Activated CD4-positive, alpha-beta T cell treated with anti-CD3 and anti-CD28 coated beads, Interleukin-2, amount 10 ng/mL, durations not matched to agents 24 days and 14 days (primary cell): ENCODE measurements at places on chromosomes 7 and 10. TPM values are rescaled to one million over a fixed set of nuclear protein-coding genes. Genes with fewer than 3 reads are reported as not detected.

GRCh38 chr10:15859509-15859905, 800 bp downstream of the MINDY3 start:
- peaks cover 13% of the 10 kb centered on the region for H3K36me3 ChIP-seq
- peaks cover 11% of the 10 kb centered on the region for H3K27me3 ChIP-seq
- H3K27ac ChIP-seq = peak overlapping the region; percentile 93
- H3K4me3 ChIP-seq = peak overlapping the region; percentile 92

DNA sequence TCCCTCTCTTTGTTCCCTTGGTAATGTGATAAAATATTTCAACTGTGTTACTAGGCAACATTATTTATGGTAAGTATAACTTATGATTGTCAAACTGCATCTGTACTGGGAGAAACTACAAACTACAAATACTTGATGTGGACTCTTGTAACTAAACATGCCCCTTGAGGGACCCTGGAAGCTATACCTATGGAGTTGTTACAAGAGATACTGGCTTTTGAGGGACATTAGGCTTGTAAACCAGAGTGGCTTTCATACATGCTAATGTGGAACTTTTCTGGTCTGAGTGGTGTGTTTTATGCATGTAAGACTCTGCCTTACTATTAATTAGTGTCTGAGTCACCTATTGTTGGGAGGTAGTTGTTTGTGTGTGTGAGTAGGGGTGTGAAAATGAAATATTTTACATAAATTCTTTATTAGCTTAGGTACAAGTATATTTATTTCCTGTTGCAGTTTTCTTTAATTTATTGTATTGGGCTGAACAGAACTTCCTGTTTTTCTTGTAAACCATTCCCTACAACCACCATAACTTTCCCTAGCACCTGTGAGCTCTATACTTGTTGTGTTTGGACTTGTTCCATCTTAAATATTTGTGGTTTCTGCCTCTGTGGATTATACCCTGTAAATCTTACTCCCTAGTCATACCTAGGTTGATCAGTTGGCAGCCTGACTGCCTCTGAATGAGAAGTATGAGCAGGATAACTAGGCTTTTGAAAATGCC, 49.8 kb downstream of the STK31 start:
- H3K27ac ChIP-seq = no peak overlapping the region
- no peaks in the 10 kb centered on the region for H3K36me3 ChIP-seq
- DNase-seq = no peak
- peaks cover 4% of the 10 kb centered on the region for H3K27me3 ChIP-seq
- peaks cover 2% of the 10 kb centered on the region for H3K4me1 ChIP-seq

- H3K27ac ChIP-seq = no peak overlapping the region
- no peaks in the 10 kb centered on the region for H3K36me3 ChIP-seq
- no peaks in the 10 kb centered on the region for H3K4me1 ChIP-seq
- peaks cover 2% of the 10 kb centered on the region for H3K27me3 ChIP-seq
- DNase-seq = peak; percentile 77
Measured at GRCh38 chr7:114026486-114027089, 107.8 kb upstream of the PPP1R3A start.

GRCh38 chr7:26863518-26864308, 677 bp downstream of the SKAP2 start:
- H3K4me1 ChIP-seq = peaks cover 16% of the 10 kb centered on the region
- H3K27me3 ChIP-seq = peaks cover 43% of the 10 kb centered on the region
- peak overlapping the region; percentile 73 for H3K27ac ChIP-seq
- peaks cover 2% of the 10 kb centered on the region for H3K36me3 ChIP-seq
- H3K4me3 ChIP-seq = peak overlapping the region; percentile 93

GRCh38 chr10:126400641-126401040, 12.4 kb upstream of the ADAM12 start:
- H3K4me1 ChIP-seq = no peaks in the 10 kb centered on the region
- no peaks in the 10 kb centered on the region for H3K36me3 ChIP-seq
- no peak overlapping the region for H3K27ac ChIP-seq
- no peaks in the 10 kb centered on the region for H3K27me3 ChIP-seq

DNA sequence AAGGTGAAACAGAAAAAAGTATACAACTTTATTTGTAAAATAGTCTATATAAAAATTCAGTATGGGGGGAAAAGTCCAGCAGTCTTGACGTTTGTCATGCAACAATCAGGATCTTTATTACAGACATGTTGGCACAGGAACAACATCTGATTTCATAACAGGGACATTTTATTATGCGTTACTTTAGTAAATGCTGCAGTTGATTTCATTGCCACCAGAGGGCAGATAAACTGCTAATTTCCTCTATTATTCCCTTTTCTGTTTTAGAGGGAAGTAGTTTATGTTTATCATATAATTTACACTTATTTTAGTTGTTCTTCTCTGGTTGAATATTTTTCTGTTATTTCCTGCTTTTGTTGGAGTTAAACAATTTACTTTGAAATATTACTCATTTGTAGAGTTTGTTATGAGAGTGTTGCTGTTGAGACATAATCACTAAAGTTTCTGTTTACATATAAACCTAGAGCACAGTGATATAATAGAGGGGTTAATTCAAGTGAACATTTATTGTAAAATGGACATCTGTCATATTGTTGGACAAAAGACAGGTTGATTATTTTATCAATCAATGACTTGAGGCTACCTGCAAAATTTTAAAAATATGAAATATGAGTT, 3.3 kb downstream of the PLXDC2 start:
- no peak overlapping the region for H3K27ac ChIP-seq
- DNase-seq = no peak
- H3K36me3 ChIP-seq = no peaks in the 10 kb centered on the region
- no peak overlapping the region for H3K4me3 ChIP-seq
- H3K4me1 ChIP-seq = no peaks in the 10 kb centered on the region

The KCNH2 gene
- total RNA-seq = 0.36 and 0.37 TPM in 2 replicates

DNA sequence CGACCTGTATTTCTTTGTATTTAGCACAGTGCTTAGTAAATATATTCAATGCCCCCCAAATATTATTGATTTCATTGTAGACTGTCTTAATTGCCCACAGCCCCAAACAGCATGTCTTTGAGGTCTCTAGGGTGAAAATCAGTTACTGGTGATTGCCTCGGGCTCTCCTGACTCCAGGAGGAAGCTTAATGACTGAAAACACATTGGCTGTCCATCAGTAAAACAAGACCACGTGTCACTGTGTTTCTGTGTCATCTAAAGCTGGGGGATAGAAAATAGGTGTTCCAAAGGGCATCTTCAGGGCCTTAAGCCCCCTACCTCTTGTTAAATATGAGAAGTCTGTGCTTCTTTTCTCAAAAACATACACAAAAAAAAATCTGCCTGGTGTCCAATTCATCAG, 67.9 kb downstream of the CACNA2D1 start:
- no peaks in the 10 kb centered on the region for H3K27me3 ChIP-seq
- H3K27ac ChIP-seq = no peak overlapping the region
- no peak for DNase-seq
- H3K36me3 ChIP-seq = no peaks in the 10 kb centered on the region

DNA sequence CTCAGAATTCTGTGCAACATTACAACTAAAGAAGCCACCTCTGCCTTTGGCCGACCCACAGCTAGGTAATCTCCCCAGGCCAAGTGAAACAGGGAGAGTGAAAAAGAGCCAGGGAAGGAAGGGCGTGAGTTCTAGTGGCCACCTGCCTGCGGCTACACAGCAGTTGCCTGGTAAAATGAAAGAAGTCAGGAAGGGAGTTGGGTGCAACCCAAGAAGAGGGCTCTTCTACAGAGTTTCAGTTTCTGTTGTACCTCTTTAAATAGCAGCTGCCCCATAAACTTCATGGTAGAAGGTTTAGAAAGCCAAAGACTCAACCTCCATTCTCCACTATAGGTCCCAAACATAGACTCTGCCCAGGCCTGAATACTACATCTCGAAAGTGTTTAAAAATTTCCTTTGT, 76.2 kb upstream of the TMEM168 start:
- H3K27ac ChIP-seq = no peak overlapping the region
- peaks cover 7% of the 10 kb centered on the region for H3K4me1 ChIP-seq
- H3K27me3 ChIP-seq = no peaks in the 10 kb centered on the region
- H3K36me3 ChIP-seq = no peaks in the 10 kb centered on the region
- DNase-seq = peak; percentile 59

- H3K4me1 ChIP-seq = peaks cover 25% of the 10 kb centered on the region
- H3K27ac ChIP-seq = peak overlapping the region; percentile 97
- DNase-seq = no peak
- H3K4me3 ChIP-seq = peak overlapping the region; percentile 87
- H3K36me3 ChIP-seq = peaks cover 15% of the 10 kb centered on the region
Measured at GRCh38 chr7:74093671-74094223, 10.1 kb downstream of the LIMK1 start.

GRCh38 chr7:112372101-112372500, 78.2 kb upstream of the IFRD1 start:
- no peak overlapping the region for H3K27ac ChIP-seq
- no peak for DNase-seq
- no peaks in the 10 kb centered on the region for H3K27me3 ChIP-seq
- H3K36me3 ChIP-seq = no peaks in the 10 kb centered on the region
- H3K4me1 ChIP-seq = no peaks in the 10 kb centered on the region

GRCh38 chr7:41199136-41199535, 503.8 kb downstream of the INHBA start:
- DNase-seq = no peak
- H3K27me3 ChIP-seq = no peaks in the 10 kb centered on the region
- H3K4me3 ChIP-seq = no peak overlapping the region
- H3K27ac ChIP-seq = no peak overlapping the region
- no peaks in the 10 kb centered on the region for H3K4me1 ChIP-seq
- H3K36me3 ChIP-seq = no peaks in the 10 kb centered on the region

The SPDYE2B gene
- total RNA-seq = not detected in 2 replicates

- no peaks in the 10 kb centered on the region for H3K36me3 ChIP-seq
- H3K4me1 ChIP-seq = no peaks in the 10 kb centered on the region
- no peak overlapping the region for H3K27ac ChIP-seq
- no peak overlapping the region for H3K4me3 ChIP-seq
Measured at GRCh38 chr7:103915680-103916357, 73.6 kb downstream of the RELN start.

- no peak overlapping the region for H3K27ac ChIP-seq
- H3K36me3 ChIP-seq = peaks cover 6% of the 10 kb centered on the region
- H3K4me1 ChIP-seq = no peaks in the 10 kb centered on the region
- no peaks in the 10 kb centered on the region for H3K27me3 ChIP-seq
- no peak for DNase-seq
Measured at GRCh38 chr7:133629701-133630100, 376.8 kb downstream of the EXOC4 start.

GRCh38 chr7:16711730-16712129, 41.8 kb upstream of the TSPAN13 start:
- H3K36me3 ChIP-seq = peaks cover 23% of the 10 kb centered on the region
- H3K4me1 ChIP-seq = peaks cover 8% of the 10 kb centered on the region
- no peak overlapping the region for H3K27ac ChIP-seq
- no peak for DNase-seq
- no peak overlapping the region for H3K4me3 ChIP-seq

- H3K27ac ChIP-seq = peak overlapping the region; percentile 75
- H3K36me3 ChIP-seq = peaks cover 47% of the 10 kb centered on the region
- no peak overlapping the region for H3K4me3 ChIP-seq
- no peaks in the 10 kb centered on the region for H3K27me3 ChIP-seq
- DNase-seq = no peak
Measured at GRCh38 chr7:157358041-157358752, 21.4 kb downstream of the DNAJB6 start.

DNA sequence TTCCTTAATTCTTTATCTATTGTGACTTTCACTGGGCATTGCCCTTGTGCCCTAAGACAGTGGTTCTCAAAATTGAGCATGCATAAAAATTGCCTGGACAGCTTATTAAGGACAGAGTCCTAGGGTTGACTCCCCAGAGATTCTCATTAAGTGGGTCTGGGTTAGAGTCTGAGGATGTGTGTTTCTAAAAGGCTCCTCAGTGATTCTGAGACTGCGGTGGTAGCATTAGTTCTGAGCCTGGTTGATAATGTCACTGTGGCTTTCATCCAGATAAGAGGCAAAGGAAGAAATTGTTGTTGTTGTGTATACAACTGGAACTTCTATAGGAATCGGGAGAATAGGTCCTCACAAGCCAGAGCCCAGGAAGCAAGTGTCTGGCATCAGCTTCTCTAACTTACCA, 1.3 kb downstream of the IFIT2 start:
- H3K27ac ChIP-seq = no peak overlapping the region
- peak overlapping the region; percentile 85 for H3K4me3 ChIP-seq
- H3K36me3 ChIP-seq = peaks cover 27% of the 10 kb centered on the region
- no peak for DNase-seq
- peaks cover 10% of the 10 kb centered on the region for H3K27me3 ChIP-seq

DNA sequence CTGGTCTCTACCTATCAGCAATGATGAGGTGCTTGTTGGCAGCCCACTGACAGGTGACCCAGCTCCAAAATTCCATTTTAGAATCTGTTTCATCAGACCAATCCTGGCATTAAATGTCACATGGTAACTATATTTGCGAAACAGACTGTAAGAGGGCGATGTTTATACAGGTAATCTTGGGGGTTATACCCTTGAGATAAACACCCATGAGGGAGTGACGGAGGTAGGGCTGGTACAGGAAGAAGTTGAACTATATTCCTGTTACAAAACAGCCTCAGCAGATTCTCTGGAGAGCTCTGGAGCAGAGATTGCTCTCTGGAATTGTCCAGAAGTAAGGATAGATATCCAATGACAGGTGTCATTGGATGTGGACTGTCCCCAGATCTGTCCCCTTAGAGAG, 444.8 kb upstream of the DPP6 start:
- no peak overlapping the region for H3K27ac ChIP-seq
- no peaks in the 10 kb centered on the region for H3K36me3 ChIP-seq
- no peak for DNase-seq

- H3K27me3 ChIP-seq = no peaks in the 10 kb centered on the region
- H3K4me3 ChIP-seq = no peak overlapping the region
- no peaks in the 10 kb centered on the region for H3K4me1 ChIP-seq
Measured at GRCh38 chr7:146528581-146528980, 412.0 kb downstream of the CNTNAP2 start.

GRCh38 chr7:132528695-132529094, 47.6 kb downstream of the PLXNA4 start:
- peaks cover 33% of the 10 kb centered on the region for H3K4me1 ChIP-seq
- H3K27ac ChIP-seq = no peak overlapping the region
- H3K27me3 ChIP-seq = no peaks in the 10 kb centered on the region
- DNase-seq = no peak
- H3K36me3 ChIP-seq = peaks cover 3% of the 10 kb centered on the region

DNA sequence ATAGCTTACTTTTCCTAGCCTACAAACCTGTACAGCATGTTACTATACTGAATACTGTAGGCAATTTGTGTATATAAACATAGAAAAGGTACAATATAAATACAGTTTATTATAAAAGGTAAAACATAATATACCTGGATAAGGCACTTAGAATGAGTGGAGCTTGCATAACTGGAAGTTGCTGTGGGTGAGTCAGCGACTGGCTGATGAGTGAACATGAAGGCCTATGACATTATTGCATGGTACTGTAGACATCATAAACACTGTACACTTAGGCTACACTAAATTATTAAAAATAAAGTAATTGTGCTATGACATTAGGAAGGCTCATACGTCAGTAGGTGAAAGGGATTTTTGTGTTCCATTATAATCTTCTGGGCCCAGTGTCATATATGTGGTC, 228.8 kb downstream of the HDAC9 start:
- no peak for DNase-seq
- no peaks in the 10 kb centered on the region for H3K27me3 ChIP-seq
- no peak overlapping the region for H3K4me3 ChIP-seq
- H3K36me3 ChIP-seq = no peaks in the 10 kb centered on the region
